Right atrium auricular region (tissue), 2 donors: ENCODE measurements at places on chromosomes 12 and 14. TPM values are rescaled to one million over a fixed set of nuclear protein-coding genes. Genes with fewer than 3 reads are reported as not detected.

GRCh38 chr14:69643430-69644200 lies 32.2 kb downstream of the SUSD6 start:
- no peak for DNase-seq

GRCh38 chr12:123958876-123959275 lies 13.8 kb downstream of the CCDC92 start:
- peak; percentile 13 for DNase-seq

DNA sequence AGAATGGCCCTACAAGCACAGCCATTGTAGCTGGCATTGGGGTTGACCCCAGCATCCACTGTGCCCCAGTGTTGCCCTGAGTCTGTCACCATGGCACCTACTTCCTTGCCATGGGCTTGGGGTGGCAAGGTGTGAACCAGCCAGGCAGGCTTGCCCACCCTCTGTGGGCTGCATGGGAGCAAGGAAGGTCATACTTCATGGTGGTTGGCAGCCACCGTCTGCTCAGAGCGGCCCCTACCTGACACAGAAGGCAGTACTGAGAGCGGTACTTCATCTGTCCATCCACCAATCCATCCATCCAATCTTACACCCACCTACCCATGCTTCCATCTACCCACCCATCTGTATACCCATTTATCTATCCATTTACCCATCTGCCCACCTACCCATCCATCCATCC lies 160.1 kb downstream of the KIF26A start:
- no peak for DNase-seq

GRCh38 chr12:95653771-95654546 lies 102.7 kb upstream of the USP44 start:
- DNase-seq = no peak

DNA sequence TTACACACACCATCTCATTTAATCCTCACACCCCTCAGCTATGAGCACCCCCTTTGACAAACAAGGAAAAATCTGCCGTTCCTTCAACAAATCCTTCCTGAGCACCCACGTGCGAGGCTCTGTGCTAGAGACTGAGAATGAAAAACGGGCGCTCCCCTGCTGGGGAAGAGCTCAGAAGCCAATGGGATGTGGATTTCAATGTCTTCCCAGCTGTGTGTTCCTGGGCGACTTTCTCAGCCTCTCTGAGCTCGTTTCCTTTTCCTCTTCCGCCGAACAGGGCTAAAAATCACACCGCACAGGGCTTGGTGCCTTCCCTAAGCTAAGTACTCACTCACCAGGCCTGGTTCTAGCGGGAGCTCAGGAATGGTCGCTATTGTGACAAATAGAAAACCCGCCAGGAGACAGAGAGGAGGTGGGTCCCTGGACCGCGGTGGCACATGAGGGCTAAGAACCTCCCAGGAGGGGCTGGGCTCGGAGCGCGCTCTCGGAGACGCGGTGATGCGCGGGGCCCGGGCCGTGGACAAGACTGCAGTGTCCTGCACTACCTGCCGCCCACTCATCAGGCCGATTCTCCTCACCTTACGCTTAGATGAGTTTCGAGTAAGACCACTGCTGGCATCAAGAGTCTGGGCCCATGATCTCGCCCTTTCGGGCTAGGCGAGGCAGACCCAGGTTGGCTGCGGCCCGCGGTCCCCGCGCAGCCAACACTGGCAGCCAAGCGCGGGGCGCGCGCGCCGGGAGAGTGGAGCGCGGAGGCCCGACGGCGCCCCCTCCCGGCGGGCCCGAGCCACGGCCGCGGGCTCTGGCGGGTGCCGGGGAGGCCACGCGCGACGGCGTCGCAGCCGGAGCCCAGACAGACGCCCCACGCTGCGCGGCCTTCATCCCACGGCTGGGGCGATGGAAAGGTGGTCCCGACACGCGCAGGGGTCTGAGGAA lies 17.0 kb downstream of the ZDHHC22 start:
- DNase-seq = peak; percentile 61

The PPP4R4 gene
- total RNA-seq = 0.75 TPM

GRCh38 chr12:93167841-93168492 lies 209.8 kb upstream of the NUDT4 start:
- DNase-seq = no peak

The TSPAN8 gene
- total RNA-seq = 2.8 TPM

- no peak for DNase-seq
Measured at GRCh38 chr12:120342175-120343038, 14.8 kb upstream of the PLA2G1B start.

DNA sequence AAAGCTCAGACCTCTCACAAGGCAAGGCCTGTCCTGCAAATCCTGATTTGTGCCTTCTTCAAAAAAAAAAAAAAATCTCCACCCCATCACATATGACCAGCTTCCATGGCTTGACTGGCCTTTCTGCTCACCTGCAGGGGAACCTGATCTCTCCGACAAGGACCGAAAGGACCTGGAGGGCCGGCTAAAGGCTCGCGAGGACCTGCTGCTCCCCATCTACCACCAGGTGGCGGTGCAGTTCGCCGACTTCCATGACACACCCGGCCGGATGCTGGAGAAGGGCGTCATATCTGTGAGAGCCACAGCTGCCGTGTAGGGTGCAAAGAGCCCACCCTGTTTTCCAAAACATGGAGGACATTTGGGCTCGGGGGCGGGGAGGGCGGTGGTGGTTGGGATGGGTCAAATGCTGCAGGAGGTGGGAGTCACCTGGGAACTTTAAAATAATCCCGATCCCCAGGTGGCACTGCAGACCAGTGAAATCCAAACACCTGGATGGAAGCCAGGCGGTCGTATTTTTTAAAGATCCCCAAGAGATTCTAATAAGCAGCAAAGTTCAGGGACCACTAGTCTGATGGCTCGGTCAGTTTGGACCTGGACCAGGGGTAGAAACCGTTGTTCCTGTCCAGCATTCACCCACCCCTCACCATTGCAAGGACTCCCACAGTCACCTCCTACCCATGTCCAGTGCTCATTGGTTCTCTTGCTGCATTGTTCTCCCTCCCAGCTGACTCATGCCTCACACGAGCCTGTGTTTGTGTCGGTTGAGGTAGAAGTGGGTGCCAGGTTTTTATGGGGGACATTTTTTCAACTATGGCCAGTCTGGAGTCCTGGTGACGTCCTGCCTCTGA lies 44.8 kb downstream of the FOXN4 start:
- DNase-seq = peak; percentile 77

- no peak for DNase-seq
Measured at GRCh38 chr12:113230315-113231234, 9.3 kb downstream of the TPCN1 start.

GRCh38 chr14:41805633-41806032 lies 199.0 kb downstream of the LRFN5 start:
- DNase-seq = no peak

GRCh38 chr14:86865934-86866333 lies 1127.0 kb downstream of the GALC start:
- no peak for DNase-seq

DNA sequence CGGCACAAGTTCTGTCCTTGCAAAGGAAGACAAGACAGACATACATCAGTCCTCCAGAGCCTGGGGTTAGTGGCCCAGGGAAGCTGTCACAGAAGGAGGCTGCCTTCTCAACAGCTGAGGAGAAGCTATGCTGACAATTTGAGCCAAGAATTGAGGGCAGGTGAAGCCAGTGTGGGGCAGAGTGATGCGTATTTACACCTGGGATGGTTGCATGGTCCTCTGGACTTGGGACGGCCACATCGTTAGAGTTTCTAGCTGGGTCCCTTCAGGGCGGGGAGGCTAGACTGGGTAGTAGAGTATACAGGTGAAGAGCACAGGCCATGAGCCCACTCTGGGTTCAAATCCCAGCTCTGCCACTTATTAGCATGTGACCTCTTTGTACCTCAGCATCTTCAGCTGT lies 16.5 kb downstream of the KRT85 start:
- DNase-seq = no peak

- no peak for DNase-seq
Measured at GRCh38 chr14:61749264-61749663, 13.0 kb upstream of the SNAPC1 start.

- no peak for DNase-seq
Measured at GRCh38 chr14:103066399-103066798, 9.1 kb upstream of the CDC42BPB start.

- no peak for DNase-seq
Measured at GRCh38 chr12:52861511-52861910, 12.7 kb upstream of the KRT78 start.

DNA sequence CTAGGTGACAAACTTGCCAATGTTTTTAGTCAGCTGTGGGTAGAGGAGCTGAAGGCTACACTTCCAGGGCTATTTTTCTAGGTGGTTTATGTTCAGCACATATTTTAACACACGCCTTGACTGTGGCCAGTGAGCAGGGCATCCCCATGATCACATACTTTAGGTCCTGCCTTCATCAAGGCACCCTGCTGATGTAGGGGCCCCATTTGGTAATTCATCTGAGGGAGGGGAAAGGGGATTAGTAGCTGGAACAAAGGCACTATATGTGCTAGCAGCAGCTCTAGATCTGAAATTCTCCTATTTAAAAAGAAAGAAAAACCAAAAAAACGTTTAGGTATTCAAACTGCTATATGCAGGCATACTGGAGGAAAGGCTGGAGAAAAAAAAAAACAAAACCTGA lies 14.5 kb downstream of the EGLN3 start:
- no peak for DNase-seq

The KRT74 gene
- total RNA-seq = not detected

The TECPR2 gene
- total RNA-seq = 15.5 TPM

The CCDC175 gene
- total RNA-seq = not detected

- no peak for DNase-seq
Measured at GRCh38 chr14:104972301-104973134, 5.7 kb downstream of the AHNAK2 start.

DNA sequence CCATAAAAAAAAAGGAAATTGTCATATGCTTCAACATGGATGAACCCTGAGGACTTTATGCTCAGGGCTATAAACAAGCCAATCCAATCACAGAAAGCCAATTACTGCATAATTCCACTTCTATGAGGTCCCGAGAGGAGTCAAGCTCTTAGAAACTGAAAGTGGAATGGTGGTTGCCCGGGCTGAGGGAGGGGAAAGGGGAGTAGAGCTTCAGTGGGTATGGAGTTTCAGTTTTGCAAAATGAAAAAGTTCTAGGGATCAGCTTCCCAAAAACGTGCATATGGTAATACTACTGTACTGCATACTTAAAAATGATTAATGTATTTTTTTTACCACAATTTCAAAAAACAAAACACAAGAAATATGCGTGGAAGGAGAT lies 52.0 kb downstream of the RNF34 start:
- DNase-seq = no peak

The RERGL gene
- total RNA-seq = 1.4 TPM

DNA sequence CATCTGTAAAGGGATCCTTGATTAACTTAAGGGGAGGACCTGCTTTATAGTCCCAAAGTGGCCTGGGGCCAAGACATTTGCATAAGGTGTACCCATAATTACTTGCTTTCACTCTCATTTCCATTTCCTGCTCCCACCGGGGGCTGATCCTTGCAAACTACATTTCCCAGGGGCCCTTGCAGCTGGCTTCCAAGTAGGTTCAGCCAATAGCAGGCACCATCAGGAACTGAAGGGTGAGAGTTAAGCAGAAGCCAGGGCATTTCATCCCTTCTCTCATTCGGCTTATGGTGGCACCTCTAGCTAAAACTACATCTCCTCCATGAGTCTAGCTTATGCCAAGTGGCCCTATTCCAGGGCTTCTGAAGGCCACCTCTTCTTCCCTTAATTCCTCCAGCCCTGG lies 88.8 kb downstream of the CCDC60 start:
- DNase-seq = no peak

The RFLNA gene
- 0.41 TPM for total RNA-seq

The RNF41 gene
- total RNA-seq = 45.1 TPM

The TRIM9 gene
- total RNA-seq = 0.44 TPM

The TMCC3 gene
- total RNA-seq = 4.7 TPM

The CIPC gene
- 64.7 TPM for total RNA-seq
